ENCODE measurements at places on chromosomes 16 and 17.

GRCh38 chr17:47698749-47699535 lies 5.0 kb downstream of the TBKBP1 start:
- DNase-seq, result peak; percentile 91

DNA sequence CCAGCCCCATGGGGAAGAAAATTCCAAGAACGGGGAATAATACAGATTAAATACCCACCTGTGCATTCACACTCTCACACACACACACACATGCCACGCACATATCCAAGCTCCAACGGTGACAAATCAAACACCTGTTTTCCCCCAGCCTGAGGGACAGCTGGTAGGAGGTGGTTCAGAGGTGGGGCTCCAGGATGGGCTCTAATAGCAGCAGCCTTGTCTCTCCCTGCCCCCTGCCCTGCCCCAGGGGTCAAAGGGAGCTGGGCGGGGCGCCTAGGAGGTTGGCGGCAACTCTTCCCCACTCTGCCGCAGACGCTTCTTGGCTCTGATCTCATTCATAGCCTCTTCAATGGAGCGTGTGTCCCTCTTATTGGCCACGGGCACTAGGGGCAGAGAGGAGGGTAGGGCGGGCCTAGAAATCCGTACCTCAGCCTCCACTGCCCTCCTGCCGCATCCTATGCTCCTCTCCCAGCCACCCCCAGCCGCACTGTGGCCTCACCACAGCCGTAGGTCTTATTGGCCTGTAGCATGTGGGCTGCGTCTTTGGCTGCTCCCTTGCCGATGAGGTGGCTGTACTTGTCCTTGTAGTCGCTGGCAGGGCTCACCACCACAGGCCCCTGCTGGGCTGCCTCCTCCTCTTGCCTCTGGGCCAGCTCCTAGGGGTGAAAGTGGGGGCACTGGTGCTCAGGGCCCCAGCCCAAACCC lies 8.2 kb downstream of the SPAG7 start:
- no peak for DNase-seq

GRCh38 chr16:51938861-51939260 lies 608.1 kb downstream of the TOX3 start:
- no peak for DNase-seq

DNA sequence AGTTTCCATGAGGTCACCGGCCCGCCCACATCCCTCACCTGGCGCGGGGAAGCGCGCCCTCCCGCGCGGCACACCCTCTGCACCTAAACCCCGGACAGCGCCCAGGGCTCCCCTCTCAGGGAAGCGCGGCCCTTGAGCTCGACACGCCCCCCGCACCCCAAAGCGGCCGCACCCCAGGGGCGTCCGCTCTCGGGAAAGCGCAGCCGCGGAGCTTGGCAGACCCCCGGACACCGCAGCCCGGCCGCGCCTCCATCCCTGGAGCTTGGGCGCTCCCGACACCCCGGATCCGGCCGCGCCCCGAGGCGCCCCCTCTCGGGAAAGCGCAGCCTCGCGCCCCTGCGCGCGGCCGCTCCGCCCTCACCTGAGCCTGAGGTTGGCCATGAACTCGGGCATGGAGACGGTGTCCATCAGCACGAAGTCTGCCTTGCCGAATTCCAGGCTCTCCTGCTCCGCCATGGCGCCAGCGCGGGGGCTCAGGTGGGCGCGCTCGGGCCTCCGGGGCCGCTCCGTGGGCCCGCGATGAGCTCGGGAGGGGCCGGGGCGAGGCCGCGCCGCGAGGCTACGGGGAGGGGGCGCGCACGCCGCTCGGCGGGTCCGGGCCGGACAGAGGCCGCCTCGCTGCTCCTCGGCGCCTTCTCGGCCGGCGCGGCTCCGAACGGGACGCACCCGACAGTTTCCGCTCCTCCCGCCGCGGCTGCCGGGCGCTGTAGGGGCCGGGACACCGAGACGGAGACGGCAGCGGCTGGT lies at the start of gene MYO1D:
Gene MYO1D, minus strand, starts transcription at position 708 of the 747 bp plus-strand sequence. Its CDS starts 252 bp downstream, at position 456.
- peak; percentile 82 for DNase-seq

DNA sequence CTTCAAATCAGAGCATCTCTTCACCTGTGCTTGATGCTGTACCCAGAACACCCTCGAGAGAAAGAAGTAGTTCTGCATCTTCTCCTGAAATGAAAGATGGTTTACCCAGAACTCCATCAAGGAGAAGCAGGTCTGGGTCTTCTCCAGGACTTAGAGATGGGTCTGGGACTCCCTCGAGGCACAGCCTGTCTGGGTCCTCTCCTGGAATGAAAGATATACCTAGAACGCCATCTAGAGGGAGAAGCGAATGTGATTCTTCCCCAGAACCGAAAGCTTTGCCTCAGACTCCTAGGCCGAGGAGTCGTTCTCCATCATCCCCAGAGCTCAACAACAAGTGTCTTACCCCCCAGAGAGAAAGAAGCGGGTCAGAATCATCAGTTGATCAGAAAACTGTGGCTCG lies 12.3 kb downstream of the SRRM2 start:
- DNase-seq, result no peak

DNA sequence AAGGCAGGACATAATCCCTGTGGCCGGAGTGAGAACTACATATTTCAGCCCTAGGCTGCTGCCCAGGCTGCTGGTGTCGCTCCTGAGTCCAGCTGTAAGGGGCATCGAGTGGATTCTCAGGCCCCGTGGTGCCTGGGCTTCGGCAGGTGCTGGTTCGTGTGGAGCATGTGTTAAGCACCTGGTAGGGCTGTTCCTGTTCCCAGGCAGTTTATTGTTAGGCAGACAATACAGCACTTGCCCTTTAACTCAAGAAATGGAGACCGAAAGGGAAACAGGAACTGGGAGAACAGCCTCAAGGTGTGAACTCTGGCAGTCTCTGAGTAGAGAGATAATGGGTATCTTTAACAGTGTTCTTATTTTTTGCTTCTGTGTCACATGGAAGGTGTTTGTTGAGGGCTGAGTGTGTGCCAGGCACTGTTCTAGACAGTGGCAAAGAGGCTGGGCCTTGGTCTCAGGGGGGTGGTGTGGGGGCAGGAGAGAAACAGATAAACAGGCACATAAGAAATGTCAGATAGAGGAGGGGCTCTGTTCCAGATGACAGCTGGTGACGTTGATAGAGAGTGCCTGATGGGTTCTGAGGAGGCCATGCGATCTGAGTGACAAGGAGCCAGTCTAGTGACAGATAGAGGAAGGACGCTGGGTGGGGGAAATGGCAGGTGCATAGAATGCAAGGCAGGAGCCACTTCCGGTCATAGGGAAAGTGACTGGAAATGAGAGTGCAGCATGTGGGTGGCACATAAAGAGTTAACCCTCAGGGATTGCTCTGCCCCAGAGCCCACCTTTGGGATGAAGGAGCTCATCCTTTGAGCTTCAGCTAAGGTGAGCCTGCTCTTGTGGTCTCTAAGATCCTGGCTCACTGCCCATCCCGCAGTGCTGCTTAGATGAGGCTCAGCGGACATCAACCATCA lies 33.8 kb downstream of the EPN2 start:
- DNase-seq, result no peak

Data from stimulated activated CD4-positive, alpha-beta T cell treated with anti-CD3 and anti-CD28 coated beads, Interleukin-2, amount 100 ng/mL, for 24 hours (primary cell).